ENCODE measurements at places on chromosomes 16 and 17. TPM values are rescaled to one million over a fixed set of nuclear protein-coding genes. Genes with fewer than 3 reads are reported as not detected.

Gene IL4R
- 115 TPM for total RNA-seq

DNA sequence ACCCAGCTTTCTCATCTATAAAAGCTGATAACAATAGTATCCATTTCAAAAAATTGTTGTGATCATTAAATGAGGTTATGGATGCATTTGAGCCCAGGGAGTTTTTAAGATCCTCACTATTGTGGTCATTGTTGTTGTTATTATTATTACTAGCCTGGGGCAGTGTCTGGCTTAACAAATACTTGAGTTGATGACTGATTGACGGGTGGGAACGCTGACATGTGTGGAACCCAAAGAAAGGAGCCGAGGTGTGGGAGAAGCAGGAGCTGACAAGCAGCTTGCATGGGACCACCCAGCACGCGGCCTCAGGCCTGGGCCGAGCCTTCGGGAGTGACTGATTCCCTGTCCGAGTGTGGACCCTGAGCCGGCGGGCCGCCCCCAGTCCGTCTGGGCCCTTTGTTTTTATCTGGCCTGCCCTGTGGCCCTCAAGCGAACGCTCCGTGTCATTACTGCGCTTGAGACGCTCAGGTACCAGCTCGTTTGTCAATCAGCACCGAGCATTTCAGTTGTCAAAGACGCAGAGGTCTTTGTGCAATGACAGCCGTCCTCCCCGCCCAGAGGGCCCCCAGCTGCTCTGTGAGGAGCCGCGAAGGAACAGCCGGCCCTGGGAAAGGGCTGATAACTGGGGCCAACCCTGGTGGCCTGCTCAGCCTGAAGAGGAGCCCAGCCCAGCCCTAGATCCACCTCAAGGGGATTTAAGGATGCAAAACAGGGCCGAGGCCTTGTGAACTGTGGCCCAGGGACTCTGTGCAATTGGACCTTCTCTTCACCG is 132.9 kb upstream of the FOXF1 start:
- no peaks in the 10 kb centered on the region for H3K36me3 ChIP-seq
- no peak overlapping the region for H3K4me3 ChIP-seq
- no peak overlapping the region for H3K27ac ChIP-seq
- no peaks in the 10 kb centered on the region for H3K4me1 ChIP-seq

DNA sequence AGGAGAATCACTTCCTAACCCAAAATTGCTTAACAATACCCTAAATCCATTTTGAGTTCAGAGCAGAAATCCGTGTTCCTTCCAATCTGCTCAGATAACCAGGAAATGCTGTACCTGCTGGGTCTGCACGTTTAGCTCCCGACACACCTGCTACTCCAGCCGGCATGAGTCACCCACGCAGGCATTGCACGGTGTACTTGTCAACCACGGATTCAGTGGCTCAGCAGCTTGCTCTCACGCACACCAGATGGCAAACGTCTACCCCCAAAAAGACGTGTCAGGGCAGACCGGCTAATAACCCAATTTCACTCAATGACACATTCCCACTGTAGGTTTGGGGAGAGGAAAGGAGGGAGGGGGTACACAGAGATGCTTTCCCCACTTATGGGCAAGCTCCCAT is 468.1 kb downstream of the SOX9 start:
- H3K27ac ChIP-seq = no peak overlapping the region
- DNase-seq = peak; percentile 86
- H3K27me3 ChIP-seq = peaks cover 4% of the 10 kb centered on the region
- H3K36me3 ChIP-seq = no peaks in the 10 kb centered on the region
- H3K4me1 ChIP-seq = peaks cover 7% of the 10 kb centered on the region

DNA sequence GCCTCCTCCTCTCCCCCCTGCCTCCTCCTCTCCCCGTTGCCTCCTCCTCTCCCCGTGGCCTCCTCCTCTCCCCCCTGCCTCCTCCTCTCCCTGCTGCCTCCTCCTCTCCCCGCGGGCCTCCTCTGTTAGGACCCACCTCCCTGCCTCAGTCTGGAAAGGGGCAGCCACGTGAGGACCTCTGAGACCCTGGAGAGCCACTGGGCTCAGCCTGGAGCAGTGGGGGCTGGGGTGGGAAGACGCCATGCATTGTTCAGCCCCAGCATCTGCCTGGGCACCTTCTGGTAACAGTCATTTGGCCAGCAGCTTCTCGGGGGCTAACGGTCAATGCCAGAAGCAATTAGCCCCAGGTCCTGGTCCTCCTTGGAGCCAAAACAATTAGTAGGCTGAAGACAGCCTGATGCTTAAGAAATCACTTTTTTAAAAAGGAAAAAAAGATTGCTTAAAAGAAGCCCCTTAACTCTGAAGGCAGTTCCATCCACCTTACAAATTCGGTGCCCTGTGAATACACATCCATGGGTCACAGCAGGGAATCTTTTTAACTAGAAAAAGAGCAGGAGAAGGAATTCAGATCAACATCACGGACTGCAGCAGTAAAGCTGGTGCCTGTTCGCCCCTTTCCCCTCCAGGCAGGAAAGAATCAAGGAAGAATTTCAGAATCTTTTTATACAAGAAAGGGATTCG is 29.8 kb downstream of the NXN start:
- H3K36me3 ChIP-seq = no peaks in the 10 kb centered on the region
- H3K4me1 ChIP-seq = no peaks in the 10 kb centered on the region
- no peak for DNase-seq
- no peak overlapping the region for H3K27ac ChIP-seq
- no peak overlapping the region for H3K4me3 ChIP-seq

DNA sequence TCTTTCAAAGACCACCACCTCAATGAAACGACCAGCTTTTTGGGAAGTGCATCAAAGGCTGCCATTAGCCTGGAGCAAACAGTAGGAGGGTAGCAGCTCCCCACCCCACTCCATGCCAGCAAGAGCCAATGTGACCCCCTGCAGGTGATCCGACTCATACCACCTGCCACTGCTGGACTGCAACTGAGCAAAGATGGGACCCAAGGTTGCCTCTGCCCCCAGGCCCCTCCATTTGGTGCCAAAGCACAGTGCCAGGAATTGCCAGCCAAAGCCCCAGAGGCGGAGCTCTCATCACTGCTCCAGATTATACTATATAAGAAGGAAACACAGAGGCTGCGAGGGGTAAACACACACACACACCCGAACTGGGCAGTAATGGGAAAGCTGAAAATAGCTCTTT is 8.3 kb downstream of the PITPNM3 start:
- no peak for DNase-seq
- no peaks in the 10 kb centered on the region for H3K36me3 ChIP-seq

- no peak overlapping the region for H3K27ac ChIP-seq
- no peaks in the 10 kb centered on the region for H3K27me3 ChIP-seq
- peaks cover 13% of the 10 kb centered on the region for H3K36me3 ChIP-seq
- no peak overlapping the region for H3K4me3 ChIP-seq
- H3K4me1 ChIP-seq = no peaks in the 10 kb centered on the region
- no peak for DNase-seq
These were observed 12.4 kb downstream of the CCDC47 start for GRCh38 chr17:63760771-63761539.

GRCh38 chr16:16945207-16945606 is 525.6 kb downstream of the XYLT1 start:
- no peak overlapping the region for H3K27ac ChIP-seq
- no peak overlapping the region for H3K4me3 ChIP-seq
- H3K36me3 ChIP-seq = no peaks in the 10 kb centered on the region
- no peaks in the 10 kb centered on the region for H3K4me1 ChIP-seq
- H3K27me3 ChIP-seq = no peaks in the 10 kb centered on the region

- H3K36me3 ChIP-seq = no peaks in the 10 kb centered on the region
- H3K4me1 ChIP-seq = peaks cover 9% of the 10 kb centered on the region
- H3K27ac ChIP-seq = no peak overlapping the region
- H3K4me3 ChIP-seq = no peak overlapping the region
These were observed 134.7 kb downstream of the USP31 start for GRCh38 chr16:23014592-23014991.

GRCh38 chr17:58281511-58282011 is 826 bp upstream of the MPO start:
- no peaks in the 10 kb centered on the region for H3K4me1 ChIP-seq
- no peak overlapping the region for H3K4me3 ChIP-seq
- no peak for DNase-seq
- H3K36me3 ChIP-seq = no peaks in the 10 kb centered on the region

DNA sequence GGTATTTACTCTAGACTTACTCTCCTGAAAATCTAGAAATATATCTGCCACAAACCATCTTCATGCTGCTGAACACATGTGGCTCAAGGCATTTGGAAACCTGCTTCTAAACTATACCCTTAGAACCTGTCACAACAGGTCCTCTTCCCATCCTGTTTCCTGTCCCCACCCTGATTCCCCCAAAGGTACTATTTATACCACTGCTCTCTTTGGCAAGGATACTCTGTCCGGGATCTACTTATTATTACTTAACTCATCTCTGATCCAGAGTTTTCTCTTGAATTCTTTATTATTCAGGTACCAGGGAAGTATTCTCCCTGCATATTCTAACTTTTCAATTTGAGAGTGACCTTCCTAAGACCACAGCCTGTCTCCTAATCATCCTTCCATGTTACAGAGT is 33.4 kb downstream of the TRAF4 start:
- no peak for DNase-seq
- H3K36me3 ChIP-seq = no peaks in the 10 kb centered on the region
- no peak overlapping the region for H3K27ac ChIP-seq
- H3K4me3 ChIP-seq = no peak overlapping the region
- no peaks in the 10 kb centered on the region for H3K4me1 ChIP-seq
- no peaks in the 10 kb centered on the region for H3K27me3 ChIP-seq

GRCh38 chr17:61159221-61159814 is 240.3 kb upstream of the TBX2 start:
- H3K4me1 ChIP-seq = peaks cover 8% of the 10 kb centered on the region
- H3K27me3 ChIP-seq = no peaks in the 10 kb centered on the region
- H3K36me3 ChIP-seq = no peaks in the 10 kb centered on the region
- peak overlapping the region; percentile 5 for H3K27ac ChIP-seq
- no peak for DNase-seq
- peak overlapping the region; percentile 10 for H3K4me3 ChIP-seq

All from kidney (tissue), 22 donors.